ENCODE measurements at places on chromosomes 2 and 18.

- DNase-seq: no peak
Measured at GRCh38 chr2:118609138-118609537, 238.3 kb downstream of the EN1 start.

GRCh38 chr2:185466915-185467314 lies 271.7 kb upstream of the FSIP2 start:
- no peak for DNase-seq

GRCh38 chr2:209425471-209426071 lies 1.7 kb downstream of the MAP2 start:
- DNase-seq: no peak

GRCh38 chr18:9413576-9413975 lies 61.7 kb upstream of the RALBP1 start:
- no peak for DNase-seq

- no peak for DNase-seq
Measured at GRCh38 chr2:63894167-63894566, 52.5 kb downstream of the UGP2 start.

DNA sequence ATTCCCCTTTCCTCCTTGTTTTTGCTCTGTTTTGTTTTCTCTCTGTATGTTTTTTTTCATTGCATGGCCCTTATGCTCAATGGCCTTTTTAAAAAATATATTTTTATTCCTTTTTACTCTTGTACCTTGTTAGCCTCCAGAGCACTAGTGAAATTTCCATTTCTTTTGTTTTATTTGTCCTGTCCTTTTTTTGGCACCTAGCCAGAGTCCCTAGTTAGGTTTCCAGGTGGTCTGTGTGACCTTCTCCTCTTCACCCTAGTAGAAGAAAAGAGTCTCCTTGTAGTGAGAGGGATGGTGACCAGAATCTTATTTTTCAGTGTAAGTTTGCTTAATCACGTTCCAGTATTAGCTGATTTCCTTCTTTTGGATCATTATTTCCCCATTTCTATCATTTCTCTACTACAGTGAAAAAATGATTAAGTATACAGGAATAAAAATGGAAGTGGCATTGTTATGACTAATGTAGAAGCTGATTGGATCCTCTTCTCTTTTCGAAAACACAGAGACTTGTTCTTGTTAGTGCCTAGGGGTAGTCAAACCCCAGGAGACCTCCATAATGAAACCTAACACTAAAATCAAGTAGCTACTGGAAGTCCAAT lies 65.9 kb downstream of the NBEAL1 start:
- DNase-seq: no peak

GRCh38 chr2:46325182-46325928 lies 28.1 kb downstream of the EPAS1 start:
- DNase-seq: no peak

DNA sequence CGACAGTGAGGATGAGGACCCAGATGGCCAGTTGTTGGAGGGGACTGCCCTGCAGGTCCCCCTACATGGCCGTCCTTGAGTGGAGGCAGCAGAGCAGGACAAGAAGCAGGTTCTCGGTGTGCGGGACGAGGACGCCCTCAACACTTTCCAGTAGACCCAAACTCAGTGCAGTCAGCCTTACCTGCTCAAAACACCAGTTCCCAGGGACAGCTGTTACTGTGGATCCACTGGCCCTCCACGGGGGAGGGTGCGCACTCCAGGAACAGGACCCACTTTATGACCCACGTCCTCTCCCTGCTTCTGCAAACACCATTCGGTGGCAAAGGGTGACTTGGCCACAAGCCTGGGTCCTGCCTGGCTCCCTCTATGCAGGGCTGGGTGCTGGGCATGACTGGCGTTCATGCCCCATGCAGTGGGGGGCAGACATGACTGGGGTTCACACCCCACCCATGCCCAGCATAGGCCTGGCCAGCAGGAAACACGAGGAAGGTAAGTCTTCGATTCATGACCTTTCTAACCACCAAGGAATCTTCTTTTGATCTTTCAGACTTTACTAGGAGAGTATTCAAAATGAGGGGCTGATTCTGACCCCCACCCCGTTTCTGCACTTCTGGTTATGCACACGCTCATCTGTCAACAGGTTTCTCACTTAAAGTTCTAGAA lies 233.7 kb downstream of the HDAC4 start:
- no peak for DNase-seq

DNA sequence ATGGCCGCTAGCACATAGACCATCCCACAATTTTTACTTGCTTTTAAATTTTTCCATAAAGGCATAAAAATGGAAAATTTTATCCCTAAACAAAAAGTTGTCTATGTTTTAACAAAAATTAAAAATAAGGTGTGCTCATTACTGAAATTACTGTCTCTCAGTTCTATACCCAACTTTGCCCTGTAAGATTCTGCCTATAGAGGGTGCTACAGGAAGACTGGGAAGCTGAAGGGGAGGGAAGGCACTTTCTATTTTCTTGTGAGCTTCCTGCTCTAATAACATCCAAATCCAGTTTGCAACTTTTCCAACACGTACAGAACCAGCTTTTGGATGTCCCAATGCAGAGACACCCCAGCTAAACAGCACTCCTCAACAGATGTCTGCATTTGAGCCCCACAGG lies 666.9 kb downstream of the PLCL1 start:
- no peak for DNase-seq

DNA sequence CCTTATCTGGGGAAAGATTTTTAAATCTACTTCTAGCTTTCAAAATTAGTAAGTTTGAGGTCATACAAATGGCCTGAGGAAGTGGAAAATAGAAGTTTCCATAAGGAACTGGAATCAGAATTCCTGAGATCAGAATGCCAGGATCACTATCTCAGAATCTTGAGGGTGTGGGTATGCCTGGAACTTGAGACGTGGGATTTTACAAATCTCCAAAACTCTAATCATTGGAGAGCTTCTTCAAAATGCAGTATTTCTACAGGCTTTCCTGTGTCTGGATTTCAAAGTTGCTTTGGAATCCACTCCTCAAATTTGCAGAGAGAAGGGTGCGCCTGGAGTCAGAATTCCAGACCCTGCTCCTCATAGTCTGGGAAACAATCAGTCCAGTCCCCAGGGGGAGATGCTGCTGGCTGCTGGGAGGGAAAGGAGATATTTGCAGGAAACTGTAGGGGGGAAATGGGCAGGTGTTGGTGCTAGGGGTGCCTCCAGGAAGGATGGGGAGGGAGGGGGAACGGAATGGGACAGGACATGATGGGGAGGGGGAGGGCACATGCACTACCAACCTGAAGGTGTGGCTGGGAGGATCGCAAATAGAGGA lies 31.0 kb upstream of the CATIP start:
- DNase-seq: no peak

DNA sequence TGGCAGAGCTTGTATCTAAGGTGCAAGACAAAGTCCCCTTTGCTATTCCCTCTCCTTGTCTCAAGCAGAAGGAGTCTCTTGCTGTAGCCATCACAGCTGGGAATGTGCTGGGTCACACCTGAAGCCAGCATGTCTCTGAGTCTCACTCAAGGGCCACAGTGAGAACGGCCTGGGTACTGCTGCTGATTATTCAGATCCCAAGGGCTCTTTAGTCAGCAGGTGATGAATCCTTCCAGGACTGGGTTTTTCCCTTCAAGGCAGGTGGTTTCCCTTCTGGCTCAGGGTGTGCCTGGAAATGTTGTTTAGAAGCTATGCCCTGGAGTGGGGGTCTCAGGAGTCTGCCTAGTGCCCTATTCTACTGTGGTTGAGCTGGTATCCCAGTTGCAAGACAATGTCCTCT lies 356.3 kb downstream of the PARD3B start:
- no peak for DNase-seq

DNA sequence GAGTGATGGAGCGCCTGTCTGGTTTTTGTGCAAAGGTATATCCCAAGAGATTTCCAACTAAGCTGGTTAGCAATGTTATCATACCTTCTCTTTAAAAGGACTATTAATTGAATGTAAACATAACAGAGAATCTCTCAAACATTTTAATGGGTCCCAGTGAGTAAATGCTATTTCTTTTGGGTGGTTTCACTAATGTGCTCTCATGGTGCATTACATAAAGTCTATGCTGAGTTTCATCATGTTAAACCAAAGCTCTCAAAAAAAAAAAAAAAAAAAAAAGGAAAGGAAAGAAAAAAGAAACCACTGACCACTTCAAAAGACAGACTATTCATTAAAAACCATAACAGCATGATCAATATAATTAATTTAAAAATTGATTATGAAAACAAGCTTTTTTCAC lies 119.1 kb upstream of the SCN1A start:
- no peak for DNase-seq

- DNase-seq: no peak
Measured at GRCh38 chr2:234951664-234952269, at the start of gene SH3BP4. TSS of gene SH3BP4 (plus strand) at chr2:234952017. CDS start at chr2:235035003, 82,986 bp downstream.

DNA sequence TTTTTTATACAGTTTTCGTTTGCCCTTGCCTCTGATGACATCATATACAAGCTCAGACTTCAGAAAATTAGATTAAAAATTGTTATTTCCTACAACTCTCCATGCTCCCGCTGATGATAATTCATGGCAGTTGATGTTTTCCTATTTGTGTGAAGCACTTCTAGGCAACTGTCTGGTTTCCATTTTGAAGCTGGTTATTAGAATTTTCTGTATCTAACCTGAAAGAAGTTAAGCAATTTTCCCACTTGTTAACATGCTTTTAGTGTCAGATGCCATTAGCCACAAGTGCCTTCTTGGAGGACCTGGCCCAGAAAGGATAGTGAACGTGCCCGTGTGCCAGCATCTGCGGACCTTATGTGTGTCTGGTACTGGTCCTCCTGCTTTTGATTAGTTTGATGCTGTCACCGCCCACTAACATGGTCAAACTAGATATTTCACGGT lies 347.6 kb upstream of the RAB12 start:
- DNase-seq: no peak

DNA sequence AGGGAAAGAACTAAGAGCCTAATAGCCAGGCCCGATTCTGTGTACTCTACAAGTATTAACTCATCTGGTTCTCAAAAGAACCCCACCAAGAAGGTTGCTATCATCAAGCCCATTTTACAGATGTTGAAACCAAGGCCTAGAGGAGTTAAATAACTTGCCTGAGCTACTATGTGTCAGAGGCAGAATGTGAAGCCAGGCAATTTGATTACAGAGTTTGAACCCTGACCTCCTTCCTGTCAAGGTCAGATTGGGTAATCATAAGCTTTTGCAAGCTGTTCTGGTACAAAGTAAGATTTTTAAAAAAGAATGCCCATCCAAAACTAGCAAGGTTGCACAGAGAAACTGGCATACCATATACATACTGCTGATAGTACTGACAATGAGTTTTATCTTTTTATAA lies 227.1 kb downstream of the HAUS1 start:
- no peak for DNase-seq

DNA sequence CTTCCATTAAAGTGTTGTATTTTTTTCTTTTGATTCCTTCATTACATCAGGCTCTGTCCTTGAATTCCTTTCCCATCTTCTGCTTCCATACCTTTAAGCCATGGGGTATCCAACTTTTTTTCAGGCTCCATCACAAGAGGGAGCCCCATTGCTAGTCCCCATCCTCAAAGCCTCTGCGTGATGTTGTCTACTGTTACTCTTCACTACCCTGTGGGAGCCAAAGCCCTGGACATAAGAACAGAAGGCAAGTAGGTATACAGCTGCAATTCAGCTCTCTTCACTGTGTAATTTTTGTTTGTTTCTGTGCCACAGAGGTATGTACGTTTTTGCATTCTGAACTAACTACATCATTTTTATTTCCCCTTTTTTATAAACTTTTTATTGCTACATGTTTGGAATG lies 36.6 kb upstream of the CCNYL1 start:
- DNase-seq: no peak

GRCh38 chr2:70766357-70767078 lies 1.5 kb downstream of the ADD2 start:
- no peak for DNase-seq

- DNase-seq: no peak
Measured at GRCh38 chr2:236940916-236941520, 144.7 kb upstream of the COPS8 start.

- DNase-seq: no peak
Measured at GRCh38 chr18:44679914-44680272, 795 bp upstream of the SETBP1 start.

- no peak for DNase-seq
Measured at GRCh38 chr18:52190195-52190594, 149.8 kb upstream of the DCC start.

GRCh38 chr18:8952174-8952573 lies 150.3 kb upstream of the NDUFV2 start:
- DNase-seq: no peak

- DNase-seq: no peak
Measured at GRCh38 chr2:220966636-220967035, 605.5 kb downstream of the EPHA4 start.

DNA sequence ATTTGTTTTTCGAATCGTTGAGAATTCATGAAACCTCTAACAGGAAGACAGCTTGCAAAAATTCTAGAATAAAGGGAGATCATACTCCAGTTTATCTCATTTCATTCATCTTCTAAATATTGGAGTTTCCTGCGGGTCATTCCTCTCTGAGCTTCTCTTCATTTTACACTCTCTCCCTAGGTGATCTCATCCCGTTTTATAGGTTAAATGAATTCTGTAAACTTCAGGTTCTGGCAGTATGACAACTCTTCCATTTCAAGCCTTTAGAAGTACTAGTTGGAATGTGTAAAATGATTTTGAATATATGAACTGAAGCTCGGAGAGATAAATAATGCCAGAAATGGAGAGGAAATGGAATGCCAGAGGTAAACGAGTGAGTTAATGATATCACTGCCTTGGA lies 312.4 kb downstream of the METTL4 start:
- DNase-seq: no peak

- no peak for DNase-seq
Measured at GRCh38 chr2:148282201-148282600, 261.3 kb downstream of the MBD5 start.

- no peak for DNase-seq
Measured at GRCh38 chr2:149449017-149449416, 118.6 kb downstream of the LYPD6 start.

DNA sequence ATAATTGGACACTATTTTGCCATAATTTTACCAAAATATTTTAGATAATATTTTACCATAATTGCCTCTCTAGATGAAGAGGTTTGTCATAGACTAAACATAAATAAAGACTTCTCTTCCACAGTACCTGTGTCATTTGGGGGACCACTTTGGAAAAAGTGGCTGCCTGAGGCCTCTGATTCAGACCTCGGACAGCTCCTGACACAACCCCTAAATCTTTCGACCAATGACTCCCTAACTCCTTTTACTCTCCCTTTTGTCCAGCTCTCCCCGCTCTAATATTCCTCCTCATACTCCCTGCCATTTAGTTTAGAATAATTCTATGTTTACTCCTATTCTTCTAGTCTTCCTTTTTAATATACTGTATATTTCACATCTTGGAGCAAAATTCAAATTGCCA lies 36.0 kb upstream of the UBE2E3 start:
- no peak for DNase-seq

- DNase-seq: no peak
Measured at GRCh38 chr2:33133454-33133952, 186.8 kb downstream of the LTBP1 start.

DNA sequence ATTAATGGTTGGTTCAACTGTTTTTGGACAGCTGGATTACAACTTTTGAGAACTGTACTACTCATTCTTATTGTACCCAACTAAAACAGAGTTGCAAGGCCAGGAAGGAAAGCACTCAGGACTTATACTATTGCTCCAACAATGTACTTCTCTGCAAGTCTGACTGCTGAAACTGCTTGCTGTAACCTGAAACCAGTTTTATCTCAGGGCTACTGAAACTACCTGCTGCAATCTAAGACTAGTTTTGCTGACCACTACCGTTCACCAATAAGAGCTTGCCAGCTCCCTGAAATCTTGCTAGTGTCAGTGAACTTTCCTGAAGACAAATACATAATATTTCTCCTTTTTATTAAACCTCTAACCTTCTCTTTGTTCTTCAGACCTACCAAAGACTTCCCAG lies 157.3 kb downstream of the CDCA7 start:
- DNase-seq: no peak

- DNase-seq: no peak
Measured at GRCh38 chr18:41585512-41585911, 369.5 kb upstream of the PIK3C3 start.

Data from GM18507 (cell line).